Ureter (tissue), 1 donor: ENCODE measurements at places on chromosomes 5 and 9. TPM values are rescaled to one million over a fixed set of nuclear protein-coding genes. Genes with fewer than 3 reads are reported as not detected.

Gene GFI1B
- total RNA-seq = not detected

Gene CDH18
- total RNA-seq = not detected

- no peak for DNase-seq
Measured at GRCh38 chr9:37983381-37984067, 79.6 kb upstream of the SLC25A51 start.

DNA sequence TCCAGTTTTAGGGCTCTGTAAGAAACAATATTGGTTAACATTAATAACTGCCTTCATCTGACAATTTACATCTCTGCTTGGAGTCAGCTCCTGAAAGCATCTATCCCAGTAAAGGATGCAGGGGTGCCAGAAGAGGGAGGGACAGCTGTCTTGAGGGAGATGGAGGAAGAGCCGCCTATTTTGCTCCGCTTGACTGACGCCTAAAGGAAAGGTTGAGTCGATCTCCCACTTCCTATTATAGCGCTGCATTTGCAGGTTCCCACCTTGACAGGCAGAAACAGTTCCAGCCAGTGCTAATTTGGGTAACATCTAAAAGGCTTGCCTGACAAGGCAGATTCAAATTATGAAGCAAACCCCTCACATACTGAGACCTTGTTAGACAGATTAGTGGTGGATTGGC is 374.6 kb downstream of the SPATA31D1 start:
- no peak for DNase-seq
